Left lung (tissue), 14 donors: ENCODE measurements at places on chromosomes 3 and 15. TPM values are rescaled to one million over a fixed set of nuclear protein-coding genes. Genes with fewer than 3 reads are reported as not detected.

The RAD18 gene
- 10.2 TPM for polyA plus RNA-seq

The AHSG gene
- not detected for polyA plus RNA-seq

DNA sequence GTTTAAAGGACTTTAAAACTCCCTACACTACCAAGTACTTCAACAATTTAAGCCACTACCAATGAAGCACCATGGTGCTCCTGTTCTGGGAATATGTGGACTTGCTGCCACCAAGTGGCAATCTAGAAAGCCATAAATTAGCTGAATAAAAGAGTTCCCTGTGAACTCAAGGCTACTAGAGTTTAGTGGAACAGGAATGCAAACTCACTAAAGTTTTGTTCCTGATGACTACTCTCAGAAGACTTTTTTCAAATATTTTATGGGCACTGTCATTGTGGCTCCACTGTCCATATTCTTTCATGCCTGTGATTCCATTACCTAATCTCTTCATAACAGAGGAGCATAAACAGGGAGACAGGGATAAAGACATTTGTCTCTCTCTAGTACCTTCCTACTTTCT, 63.9 kb downstream of the TMCC1 start:
- peaks cover 7% of the 10 kb centered on the region for H3K4me1 ChIP-seq
- H3K27me3 ChIP-seq = no peaks in the 10 kb centered on the region
- DNase-seq = no peak
- no peaks in the 10 kb centered on the region for H3K36me3 ChIP-seq
- no peak overlapping the region for H3K4me3 ChIP-seq
- H3K27ac ChIP-seq = no peak overlapping the region

GRCh38 chr15:66496951-66497501, 536 bp downstream of the SNAPC5 start:
- peak overlapping the region; percentile 91 for H3K4me3 ChIP-seq
- no peaks in the 10 kb centered on the region for H3K27me3 ChIP-seq
- DNase-seq = no peak
- H3K36me3 ChIP-seq = peaks cover 80% of the 10 kb centered on the region

DNA sequence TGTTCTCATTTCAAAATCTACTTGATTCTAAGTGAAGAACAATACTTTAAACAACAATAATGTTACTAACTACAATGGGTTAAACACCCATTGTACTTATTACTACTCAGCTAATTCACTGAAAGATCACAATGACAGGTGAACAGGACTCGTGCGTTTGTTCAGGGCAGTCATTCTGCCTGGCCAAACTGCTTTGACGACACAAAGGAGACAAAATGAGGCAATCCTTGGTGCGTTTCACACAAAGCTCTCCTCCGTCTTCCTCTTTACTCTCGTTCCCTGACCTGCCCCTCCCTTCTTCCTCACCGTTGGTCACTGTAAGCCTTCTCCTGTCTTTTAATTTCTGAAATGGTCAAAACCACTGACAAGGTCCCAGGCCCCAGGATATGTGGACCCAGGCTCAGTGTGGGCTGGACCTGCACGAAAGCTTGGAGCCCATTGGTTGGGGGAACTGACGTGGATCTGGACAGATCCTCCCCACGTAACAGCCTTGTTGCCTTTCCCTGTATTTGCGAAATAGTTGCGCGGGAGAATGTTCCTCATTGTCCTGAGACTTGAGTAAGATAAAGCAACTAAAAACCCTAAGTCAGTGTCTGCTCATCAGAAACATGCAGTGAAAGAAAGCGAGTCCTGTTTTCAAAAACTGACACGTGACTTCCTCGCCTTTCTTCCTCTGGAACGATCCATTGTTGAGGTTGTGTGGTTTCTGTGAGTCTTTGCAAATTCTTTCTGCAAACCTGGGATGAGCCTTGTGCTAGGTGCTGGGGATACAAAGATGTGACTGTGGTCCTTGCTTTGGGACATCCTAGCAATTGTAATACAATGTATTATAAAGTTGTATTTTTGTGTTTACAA, 147.1 kb upstream of the RGMA start:
- H3K27me3 ChIP-seq = no peaks in the 10 kb centered on the region
- H3K27ac ChIP-seq = peak overlapping the region; percentile 29
- H3K4me3 ChIP-seq = no peak overlapping the region
- peak; percentile 81 for DNase-seq
- H3K36me3 ChIP-seq = no peaks in the 10 kb centered on the region
- no peaks in the 10 kb centered on the region for H3K4me1 ChIP-seq

DNA sequence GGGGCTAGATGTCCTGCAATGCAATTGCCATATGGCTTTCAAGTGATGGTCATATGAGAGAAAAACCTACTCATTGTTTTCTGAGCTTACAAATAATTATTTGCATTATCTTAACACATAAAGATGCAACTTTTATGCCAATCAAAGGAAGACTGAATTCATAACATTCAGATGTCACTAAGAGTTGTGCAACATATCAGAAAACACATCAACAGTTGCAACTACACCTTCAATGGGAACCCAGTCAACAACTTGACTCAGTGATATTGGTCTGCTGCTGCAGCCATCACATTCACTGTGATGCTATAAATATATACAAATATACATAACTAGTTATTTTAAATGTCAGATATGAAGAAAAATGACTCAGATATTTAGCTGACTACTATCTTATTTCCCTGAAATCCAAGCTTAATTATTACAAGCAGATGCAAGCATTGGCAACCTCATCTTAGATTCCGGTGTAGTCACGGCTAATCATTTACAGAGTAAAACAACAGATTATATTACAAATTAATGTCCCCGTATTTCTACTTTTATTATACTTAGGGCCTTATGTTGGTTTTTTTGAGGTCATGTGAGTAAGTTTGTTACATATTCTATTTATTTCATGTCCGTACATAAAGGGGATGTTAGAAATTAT, 23.7 kb downstream of the CNTN3 start:
- DNase-seq = no peak
- H3K27me3 ChIP-seq = no peaks in the 10 kb centered on the region
- no peaks in the 10 kb centered on the region for H3K36me3 ChIP-seq
- no peak overlapping the region for H3K27ac ChIP-seq
- H3K4me1 ChIP-seq = no peaks in the 10 kb centered on the region

- H3K4me1 ChIP-seq = no peaks in the 10 kb centered on the region
- H3K27ac ChIP-seq = no peak overlapping the region
- no peak for DNase-seq
- H3K4me3 ChIP-seq = no peak overlapping the region
- no peaks in the 10 kb centered on the region for H3K36me3 ChIP-seq
These were observed 41.4 kb upstream of the EIF1B start for GRCh38 chr3:40267937-40268724.

GRCh38 chr3:5270666-5271371, 83.3 kb downstream of the EDEM1 start:
- H3K4me1 ChIP-seq = no peaks in the 10 kb centered on the region
- no peaks in the 10 kb centered on the region for H3K36me3 ChIP-seq
- DNase-seq = no peak
- no peaks in the 10 kb centered on the region for H3K27me3 ChIP-seq

DNA sequence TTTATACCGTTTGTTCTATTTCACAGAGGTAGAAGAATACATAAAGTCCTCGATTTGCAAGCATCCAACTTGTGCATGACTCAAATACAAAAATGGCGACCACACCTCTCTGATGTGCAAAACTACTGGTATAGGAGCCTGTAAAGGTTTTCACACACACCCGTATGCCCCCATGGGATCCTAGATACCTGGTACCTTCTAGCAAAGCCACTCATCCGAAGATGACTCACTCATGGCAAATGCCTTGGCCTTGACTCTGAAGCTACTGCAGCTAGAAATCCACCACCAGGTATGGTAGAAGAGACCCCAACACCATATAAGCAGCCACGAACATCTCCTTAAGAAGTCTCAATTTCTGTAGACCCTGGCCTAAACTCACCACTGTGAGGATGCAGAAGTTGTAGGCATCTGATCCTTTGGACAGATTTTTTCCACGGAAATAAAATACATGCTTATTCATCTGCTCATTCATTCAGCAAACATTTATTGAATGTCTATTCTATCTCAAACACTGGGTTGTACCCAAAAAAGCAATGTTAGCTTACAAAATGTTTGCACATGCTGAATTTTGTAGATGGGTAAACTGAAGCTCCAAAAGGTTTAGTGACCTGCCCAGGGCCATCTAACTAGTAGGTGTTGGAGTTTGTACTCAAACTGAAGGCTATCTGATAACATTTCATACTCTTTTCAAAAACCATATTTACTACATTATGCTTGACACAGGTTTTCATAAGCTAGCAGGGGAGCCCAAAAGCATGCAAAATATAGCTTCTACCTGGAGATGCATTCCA, 158.8 kb downstream of the RORA start:
- no peak overlapping the region for H3K4me3 ChIP-seq
- no peaks in the 10 kb centered on the region for H3K36me3 ChIP-seq
- H3K4me1 ChIP-seq = no peaks in the 10 kb centered on the region
- DNase-seq = no peak
- no peak overlapping the region for H3K27ac ChIP-seq

DNA sequence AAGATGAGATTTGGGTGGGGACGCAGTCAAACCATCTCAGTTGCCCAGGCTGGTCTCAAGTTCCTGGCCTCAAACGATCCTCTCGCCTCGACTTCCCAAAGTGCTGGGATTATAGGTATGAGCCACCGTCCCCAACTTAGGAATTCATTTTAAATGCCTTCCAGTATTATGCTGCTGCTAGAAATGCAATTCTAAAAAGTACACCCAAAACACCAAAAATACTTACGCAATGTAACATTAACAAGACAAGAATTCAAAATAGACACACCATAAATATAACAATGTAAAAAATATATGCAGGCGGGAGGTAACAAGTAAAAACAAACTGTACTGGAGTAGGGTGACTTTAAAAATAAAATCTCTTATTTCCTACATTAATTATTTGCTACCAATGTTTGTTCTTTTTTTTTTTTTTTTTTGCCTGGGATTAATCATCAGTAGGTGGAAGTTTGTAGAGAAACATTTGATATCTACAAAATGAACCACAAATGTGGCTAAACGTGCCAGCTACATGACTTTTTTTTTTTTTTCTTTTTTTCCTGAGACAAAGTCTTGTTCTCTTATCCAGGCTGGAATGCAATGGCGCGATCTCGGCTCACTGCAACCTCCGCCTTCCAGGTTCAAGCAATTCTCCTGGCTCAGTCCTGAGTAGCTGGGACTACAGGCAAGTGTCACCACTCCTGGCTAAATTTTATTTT, 56.8 kb downstream of the SETMAR start:
- peaks cover 14% of the 10 kb centered on the region for H3K4me1 ChIP-seq
- no peaks in the 10 kb centered on the region for H3K27me3 ChIP-seq
- no peak for DNase-seq
